ENCODE measurements at places on chromosomes 3 and 15.

DNA sequence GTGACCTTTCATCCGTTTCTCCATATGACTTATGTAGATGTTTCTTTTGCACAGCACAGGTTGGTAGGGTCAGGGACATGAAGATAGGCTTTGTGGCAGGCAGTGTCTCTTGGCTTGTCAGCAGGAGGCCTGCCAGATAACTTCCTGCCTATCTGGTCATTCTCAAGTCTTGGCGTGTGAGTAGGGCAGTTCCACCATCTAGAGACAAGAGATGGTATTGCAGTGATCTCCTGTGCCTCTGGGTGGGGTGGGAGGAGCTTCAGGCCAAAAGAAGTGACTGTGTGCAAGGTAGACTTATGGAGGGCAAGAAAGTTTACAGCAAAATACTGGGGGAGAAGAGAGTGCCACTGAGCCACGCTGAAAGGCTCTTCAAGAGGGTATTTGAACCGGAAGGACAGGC lies 11.0 kb downstream of the TEX264 start:
- DNase-seq, result peak; percentile 20

- no peak for DNase-seq
Observed at GRCh38 chr3:53342353-53342752, 5.0 kb downstream of the DCP1A start.

DNA sequence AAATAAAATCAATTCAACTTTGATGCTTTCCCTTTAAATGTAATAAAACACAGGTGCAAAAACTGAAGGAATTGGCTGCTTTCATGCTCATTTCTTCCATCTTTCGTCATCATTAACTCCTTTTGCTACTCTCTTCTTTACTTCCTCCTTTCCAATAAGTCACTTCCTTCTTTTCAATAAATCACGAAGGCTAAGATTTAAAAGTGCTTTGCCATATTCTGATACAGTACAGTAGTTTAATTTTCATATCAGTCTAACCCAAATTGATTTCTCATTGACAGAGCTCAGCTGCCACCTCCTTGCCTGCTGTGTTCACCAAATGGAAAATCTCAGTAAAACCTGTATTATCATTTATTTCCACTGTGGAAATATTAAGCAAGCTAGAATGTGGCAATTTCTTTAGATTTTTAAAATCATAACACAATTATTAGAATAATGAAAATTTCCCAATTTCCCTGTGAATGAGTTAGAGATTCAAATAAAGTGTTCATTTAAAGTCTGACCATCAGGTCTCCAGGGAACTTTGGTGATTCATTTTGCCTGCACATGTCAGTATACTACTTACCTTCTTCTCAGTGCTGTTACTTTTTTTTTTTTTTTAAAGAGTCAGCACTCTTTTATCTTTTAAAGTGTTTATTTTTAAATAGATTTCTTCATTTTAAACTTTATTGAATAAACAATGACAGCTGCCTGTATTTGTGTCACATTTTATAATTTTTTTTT lies 41.6 kb downstream of the NANOGP8 start:
- DNase-seq, result no peak

DNA sequence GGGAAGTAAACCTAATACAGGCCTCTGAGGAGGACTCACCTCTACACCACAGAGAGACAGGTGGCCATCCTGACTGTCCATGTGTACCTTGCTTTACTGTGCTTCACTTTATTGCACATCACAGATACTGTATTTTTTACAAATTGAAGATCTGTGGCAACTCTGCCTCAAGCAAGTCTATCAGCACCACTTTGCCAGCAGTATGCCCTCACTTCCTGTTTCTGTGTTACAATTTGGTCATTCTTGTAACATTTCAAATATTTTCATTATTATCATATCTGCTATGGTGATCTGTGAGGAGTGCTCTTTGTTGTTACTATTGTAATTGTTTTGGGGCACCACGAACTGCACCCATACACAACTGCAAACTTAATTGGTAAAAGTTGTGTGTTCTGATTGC lies 78.0 kb downstream of the BBX start:
- DNase-seq, result no peak

DNA sequence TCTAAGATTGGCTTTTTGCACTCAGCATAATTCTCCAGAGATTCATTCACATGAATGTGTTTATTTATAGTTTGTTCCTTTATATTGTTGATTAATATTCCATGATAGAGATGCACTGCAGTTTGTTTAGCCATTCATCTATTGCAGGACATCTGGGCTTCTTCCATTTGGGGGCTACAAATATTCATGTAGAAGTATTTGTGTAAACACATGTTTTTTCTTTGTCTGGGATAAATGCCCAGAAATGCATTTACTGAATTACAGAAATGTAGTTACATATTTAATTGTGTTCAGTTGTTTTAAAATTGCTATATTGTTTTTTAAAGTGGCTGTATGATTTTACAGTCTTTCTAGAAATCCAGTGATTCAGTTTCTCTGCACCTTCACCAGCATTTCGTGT lies 635.0 kb downstream of the ZIC1 start:
- DNase-seq, result no peak

GRCh38 chr3:51962854-51963530 lies 4.3 kb downstream of the PCBP4 start:
- DNase-seq, result no peak

DNA sequence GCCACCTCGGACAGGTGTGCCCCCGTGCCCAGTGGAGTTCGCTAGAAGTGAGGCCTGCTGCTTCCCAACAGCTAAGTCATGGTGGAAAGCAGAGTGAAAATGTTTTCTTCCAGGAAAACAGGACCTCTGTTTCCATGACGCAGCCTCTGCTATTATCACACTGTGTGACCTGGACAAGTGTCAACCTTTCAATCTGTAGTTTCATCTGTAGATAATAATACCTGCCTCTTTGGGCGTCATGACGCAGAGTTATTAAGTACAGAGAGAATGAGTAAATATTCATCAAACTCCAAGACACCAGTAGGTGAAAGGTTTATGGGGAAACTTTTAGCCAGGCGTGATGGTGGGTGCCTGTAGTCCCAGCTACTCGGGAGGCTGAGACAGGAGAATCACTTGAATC lies 62.3 kb downstream of the TMEM44 start:
- DNase-seq, result no peak

- no peak for DNase-seq
Observed at GRCh38 chr3:159619341-159619885, 369.2 kb upstream of the IL12A start.

GRCh38 chr3:906739-907138 lies 186.1 kb upstream of the CNTN6 start:
- no peak for DNase-seq

DNA sequence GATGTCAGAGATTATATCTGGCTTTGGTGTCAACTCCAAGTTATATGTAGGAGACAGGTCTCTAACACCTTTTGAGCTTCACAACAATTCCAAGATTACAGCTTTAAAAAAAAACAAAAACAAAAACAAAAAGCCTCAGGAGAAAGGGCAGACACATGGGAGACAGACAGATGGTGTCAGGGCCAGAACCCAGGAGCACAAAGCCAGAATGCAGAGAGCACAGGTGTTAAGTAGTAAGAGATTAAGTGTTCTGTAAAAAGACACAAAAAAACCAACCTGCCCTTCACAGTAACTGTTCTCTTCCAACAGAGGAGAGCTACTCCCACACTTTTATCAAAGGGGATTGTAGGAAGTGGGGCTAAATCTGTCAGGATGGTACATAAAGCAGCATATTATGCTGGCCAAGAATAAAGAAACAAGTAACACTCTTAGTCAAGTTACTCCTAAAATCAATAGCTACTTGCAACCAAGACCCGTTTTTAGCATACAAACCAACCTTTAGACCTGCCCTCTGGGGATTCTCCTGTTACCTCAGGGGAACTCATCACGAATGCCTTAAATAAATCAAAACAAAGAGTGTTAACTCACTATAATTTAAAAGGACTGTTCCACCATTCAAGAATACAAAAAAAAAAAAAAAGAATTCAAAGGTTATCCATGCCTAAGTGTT lies 5.9 kb downstream of the CPEB1 start:
- no peak for DNase-seq

DNA sequence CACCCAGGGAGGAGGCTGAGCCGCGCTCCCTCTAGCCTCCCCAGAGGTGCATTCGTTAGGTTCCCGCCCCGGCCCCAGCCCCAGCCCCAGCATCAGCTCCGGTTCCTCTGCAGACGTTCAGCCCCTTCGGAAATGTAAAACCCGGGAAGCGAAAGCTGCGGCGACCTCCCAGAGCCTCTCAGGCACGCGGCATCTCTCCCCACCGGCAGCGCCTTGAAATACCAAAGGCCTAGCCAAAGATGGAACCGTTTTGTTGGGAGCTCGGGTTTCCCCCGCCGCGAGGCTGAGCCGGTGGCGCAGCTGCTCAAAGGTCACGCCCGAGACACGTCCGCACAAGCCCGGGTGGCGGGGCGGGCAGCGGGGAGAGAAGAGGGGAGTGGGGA lies 77.8 kb upstream of the HES1 start:
- peak; percentile 76 for DNase-seq

- no peak for DNase-seq
Observed at GRCh38 chr15:98978153-98978552, 29.4 kb downstream of the PGPEP1L start.

DNA sequence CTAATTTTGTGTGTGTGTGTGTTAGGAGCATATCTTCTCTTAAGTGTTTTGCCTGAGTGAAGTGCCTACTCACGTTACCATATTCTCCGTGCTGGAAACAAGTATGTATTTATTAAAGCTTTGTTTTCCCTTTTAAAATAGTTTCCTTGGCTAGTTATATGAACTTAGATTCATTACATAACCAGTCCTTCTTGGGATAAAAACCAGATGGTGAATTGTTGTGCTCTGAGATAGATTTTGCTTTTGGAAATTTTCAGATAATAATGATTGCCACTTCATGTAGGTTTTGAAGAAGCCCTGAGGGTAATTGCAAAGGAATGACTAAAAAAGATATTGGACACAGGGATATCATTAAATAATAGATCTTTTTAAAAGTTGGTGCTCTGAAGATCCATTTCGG lies 390.2 kb upstream of the SGO1 start:
- no peak for DNase-seq

GRCh38 chr3:133487920-133488540 lies 85.5 kb upstream of the CDV3 start:
- no peak for DNase-seq

DNA sequence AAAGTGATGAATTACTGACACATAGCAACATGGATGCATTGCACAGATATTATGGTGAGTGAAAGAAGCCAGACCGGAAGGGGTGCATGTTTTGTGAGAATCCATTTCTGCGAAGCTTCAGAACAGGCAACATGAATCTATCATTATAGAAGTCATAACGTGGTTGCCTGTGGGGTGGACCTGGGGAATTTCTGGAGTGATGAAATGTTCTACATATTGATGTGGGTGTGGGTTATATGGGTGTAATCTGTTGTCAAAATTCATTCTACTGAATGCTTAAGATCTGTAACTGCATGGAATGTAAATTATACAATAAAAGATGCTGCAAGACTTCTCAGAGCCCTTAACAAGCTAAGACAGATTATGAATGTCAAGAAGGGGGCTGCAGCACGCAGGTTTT lies 25.2 kb upstream of the TSPAN3 start:
- DNase-seq, result no peak

- DNase-seq, result no peak
Observed at GRCh38 chr15:58793862-58794261, 22.8 kb downstream of the MINDY2 start.

DNA sequence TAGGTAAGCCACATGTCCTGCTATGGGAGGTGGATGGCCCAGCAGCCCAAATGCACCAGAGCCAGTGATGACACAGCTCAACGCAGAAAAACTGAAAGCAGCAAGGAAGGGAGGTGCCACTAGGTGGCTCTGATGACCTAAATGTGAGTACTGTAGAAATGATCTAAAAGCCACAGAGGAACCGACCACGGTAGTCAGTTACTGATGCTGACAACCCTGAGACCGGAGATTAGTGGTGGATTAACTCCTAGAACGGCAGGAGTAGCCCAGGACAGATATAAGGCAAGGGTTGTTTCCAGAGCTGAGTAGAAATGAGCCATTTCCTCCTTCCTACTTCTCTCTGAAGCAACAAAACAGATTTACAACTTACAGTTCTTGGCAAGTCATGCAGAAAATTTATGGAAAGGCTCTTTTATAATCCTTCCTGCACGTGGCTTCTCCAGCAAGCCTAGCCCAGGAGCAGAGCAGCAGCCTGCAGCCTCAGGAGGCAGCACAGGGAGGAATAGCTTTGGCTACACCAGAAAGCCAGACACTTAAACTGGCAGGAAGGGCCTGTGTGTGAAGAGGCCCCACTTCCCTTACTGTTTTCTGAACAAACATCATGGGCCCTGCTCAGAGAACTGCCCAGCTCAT lies 13.1 kb downstream of the FBXL22 start:
- peak; percentile 93 for DNase-seq

DNA sequence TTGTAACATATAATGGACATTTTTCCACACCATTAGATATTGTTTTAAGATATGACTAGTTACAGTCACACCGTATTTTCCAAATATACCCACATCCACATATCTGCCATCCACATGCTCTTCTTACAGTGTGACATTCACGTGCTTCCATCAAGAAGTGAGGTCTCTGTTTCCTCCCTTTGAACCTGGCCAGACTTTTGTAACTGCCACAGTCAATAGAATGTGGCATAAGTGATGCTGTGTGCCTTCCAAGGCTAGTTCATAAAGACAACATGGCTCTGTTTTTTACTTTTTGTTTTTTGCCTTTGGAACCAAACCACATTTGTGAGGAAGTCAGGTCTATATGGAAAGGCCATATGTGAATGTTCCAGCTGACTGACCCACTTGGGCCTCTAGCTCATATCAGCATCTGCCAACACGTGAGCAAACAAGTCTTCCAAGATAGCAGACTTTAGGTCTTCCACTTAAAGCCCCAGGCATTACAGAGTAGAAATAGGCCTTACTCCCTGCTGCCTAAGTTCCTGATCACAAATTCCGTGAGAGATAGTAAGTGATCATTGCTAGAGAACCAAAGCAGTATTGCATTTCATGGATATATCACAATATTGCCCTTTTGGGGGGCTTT lies 27.1 kb downstream of the EIF1B start:
- DNase-seq, result no peak

DNA sequence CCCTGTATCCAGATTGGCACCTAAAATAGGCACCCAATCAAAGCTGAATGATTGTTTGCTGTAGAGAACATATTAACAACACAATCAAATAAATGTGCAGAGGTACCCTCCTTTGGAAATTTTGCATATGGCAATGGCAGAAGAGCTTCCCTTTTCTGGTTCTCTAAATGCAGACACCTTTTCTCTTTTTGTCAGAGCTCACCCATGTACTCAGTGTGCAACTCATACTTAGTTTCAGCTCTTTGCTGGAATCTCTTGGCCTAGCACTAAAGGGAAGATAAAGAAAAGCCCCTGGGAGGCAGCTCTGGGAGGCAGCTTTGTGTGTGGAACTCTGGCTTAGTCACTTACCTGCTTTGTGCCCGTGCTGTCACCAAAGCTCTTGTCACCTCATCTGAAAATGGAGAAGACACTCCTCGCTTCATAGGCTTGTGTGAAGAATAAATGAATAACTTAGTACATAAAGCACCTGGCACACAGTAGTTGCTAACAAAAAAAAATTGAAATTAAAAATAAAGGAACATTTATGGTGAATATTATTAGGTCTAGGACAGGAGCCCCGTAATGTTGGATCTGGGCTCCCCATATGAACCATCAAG lies 28.8 kb downstream of the ST6GAL1 start:
- DNase-seq, result no peak

GRCh38 chr3:190716211-190716610 lies 146.3 kb downstream of the GMNC start:
- DNase-seq, result no peak
